ENCODE measurements at places on chromosomes 3 and 15.
A peak's percentile ranks its signal among the peaks of the same experiment; 100 is the strongest.

- DNase-seq, result no peak
These were observed 96.6 kb downstream of the SPRED1 start for GRCh38 chr15:38349251-38349650.

GRCh38 chr15:58308742-58309355, 122.9 kb upstream of the LIPC start:
- no peak for DNase-seq

DNA sequence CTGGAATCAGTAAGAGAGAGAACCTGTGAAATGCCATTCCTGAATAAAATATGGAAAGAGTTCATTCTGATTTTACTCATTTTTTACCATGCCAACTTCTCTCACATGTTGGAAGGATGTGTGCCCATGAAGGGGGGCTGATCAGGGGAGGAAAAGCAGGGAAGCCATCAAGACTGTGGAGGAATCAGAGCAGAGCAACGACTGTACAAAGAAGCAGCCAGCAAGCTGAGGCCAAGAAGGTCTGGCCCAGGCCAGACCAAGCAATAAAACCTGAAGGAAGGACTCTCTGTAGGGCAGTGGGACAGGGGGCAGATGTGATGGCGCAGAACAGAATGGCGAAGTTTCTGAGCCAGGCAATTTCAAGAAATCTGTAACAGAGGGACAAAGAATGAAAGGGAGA, 24.0 kb upstream of the ARNT2 start:
- no peak for DNase-seq

DNA sequence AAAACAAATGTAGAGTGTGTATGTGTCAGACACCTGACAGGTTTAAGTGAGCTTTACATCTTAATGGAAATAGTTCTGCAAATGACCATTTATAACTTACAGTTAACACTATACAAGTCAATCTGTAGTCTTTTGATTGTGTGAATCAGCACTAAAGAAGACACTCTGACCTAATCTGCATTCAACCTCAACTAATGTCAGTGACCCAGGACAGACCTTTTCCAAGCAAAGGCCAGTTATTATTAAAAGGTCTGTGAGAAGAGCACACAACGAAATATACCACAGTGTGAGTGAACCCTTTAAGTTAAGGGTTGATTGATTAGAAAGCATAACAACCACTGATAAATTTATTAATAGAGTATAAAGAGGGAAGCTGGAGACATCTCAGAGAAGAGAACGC, 761.9 kb upstream of the LMCD1 start:
- no peak for DNase-seq

- DNase-seq, result no peak
These were observed 4.6 kb downstream of the CFAP100 start for GRCh38 chr3:126399351-126399735.

DNA sequence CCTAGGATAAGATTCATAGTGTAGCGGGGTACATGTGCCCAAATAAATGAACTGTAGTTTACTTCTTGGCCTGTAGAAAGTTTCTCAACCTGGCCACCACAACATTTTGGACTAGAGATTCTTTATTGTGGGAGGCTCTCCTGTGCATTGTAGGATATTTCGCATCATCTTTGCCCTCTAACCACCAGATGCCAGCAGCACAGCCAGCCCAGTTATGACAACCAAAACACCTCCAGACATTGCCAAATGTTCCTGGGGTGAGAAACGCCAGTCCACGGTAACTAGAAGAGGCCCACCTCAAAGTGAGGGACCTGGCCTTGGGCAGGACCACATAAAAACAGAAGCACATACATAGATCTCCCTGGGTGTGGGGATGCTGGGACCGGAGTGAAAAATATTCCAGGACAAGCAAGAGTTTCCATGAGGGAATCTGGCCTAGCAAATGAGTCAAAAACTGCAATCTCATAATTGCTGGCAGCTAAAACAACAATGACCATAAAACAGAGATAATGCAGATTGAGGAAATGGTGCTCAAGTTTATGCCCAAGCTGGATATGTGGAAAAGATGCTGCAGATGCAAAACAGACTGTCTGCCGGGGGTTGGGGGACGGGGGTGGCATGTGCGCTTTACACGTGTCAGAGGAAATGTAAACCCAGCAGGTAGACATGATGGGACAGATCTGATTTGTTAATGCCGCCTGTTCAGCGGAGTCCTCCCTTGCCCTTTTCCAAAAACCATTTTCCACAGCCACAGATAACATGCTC, 39.7 kb downstream of the ARHGEF3 start:
- DNase-seq, result peak; percentile 70

GRCh38 chr3:20395692-20396091, 209.7 kb upstream of the SGO1 start:
- no peak for DNase-seq

- no peak for DNase-seq
These were observed 95.0 kb upstream of the GADL1 start for GRCh38 chr3:30989276-30990030.

DNA sequence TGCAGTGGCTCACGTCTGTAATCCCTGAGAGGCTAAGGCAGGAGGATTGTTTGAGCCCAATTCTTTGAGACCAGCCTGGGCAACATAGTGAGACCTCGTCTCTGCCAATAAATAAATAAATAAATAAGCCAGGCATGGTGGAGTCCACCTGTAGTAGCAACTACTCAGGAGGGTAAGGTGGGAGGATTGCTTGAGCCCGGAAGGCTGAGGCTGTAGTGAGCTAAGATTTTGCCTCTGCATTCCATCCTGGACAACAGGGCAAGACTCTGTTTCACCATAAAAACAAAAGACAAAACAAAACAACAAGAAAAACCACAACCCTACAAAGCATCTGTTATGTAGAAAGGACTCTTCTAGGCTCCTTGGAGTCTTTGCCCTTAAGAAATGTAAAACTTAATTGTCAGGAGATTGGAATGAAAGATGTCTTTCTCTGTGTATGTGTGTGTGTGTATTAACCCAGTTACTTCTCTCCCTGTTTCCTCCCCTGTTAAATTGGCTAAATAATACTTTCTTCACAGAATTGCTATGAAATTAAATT, 9.5 kb downstream of the NECTIN3 start:
- peak; percentile 70 for DNase-seq

- peak; percentile 18 for DNase-seq
These were observed 220.6 kb upstream of the SGO1 start for GRCh38 chr3:20406611-20407011.

GRCh38 chr3:58184309-58184981, 26.3 kb downstream of the DNASE1L3 start:
- no peak for DNase-seq

- DNase-seq, result no peak
These were observed 82.7 kb downstream of the MYRIP start for GRCh38 chr3:39892068-39892467.

GRCh38 chr3:43810797-43811196, 120.1 kb downstream of the ABHD5 start:
- no peak for DNase-seq

DNA sequence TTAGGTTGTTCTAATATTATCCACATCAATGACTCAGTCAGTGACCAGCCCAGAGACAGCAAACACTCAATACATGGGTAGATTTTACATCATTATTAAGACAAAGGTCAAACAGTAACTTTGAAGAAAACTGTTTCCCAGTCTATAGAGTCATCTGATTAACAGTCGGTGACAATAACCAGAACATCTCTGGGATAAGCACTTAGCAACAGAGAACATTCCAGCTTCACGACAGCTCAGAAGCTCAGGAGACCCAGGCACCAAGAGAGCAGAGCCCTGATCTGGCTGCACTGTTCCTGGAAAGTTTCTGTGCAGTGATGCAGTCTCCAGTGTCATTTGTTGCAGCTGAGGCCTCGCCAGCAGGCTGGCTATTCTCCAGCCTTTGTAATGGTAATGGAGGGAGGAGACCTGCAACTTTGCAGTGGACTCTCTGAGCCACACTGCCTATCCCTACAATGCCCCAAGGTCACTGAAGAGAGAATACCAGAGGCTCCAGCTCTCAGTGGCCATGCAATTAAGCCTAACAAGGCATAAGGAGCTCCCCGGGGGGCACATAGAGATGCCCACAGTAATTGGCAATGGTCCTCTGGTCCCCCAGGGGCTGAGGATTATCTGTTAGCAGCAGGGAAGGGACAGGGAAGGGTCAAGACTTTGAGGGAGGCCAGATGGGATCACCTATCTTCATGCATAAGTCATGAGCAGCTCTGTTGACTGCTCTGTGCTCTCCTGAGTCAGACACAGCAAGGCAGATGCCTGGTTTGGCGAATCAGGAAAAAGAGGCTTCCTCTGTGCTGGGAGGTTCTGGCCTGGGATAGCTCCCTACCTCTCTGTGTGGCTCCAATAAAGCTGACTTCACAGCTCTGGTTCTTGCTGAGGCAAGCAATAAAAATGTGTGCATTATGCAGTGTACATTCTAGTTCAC, 163.6 kb downstream of the CTNNB1 start:
- no peak for DNase-seq

DNA sequence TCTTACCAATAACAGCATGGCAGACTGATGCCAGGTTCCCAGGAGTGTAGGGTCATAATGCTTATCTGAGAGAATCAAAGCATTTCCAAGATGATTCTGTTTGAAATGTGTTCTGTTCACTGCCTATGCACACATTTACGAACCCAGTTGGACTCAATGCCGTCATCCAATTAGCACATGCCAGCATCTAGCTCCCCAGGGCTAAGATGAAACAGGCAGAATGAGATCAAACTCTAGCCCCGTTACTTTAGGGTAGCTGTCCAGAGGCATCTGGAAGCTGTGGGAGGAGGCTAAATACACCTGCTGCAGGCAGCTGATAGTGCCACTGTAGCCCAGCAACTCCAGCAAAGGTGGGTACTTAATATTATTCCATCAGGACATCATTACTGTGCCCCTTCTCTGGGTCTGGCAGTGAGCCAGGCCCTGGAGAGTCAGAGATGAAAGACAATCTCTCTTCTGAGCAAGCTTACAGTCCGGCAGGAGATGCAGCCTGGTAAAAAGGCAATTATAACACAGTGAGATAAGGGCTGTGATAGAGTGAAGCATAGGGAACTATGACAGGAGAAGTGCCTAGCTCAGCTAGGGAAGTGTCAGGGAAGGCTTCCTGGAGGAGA, 156.4 kb upstream of the PPP2R3A start:
- DNase-seq, result no peak
